DMS53 (cell line): ENCODE measurements at places on chromosomes 3 and 15.

DNA sequence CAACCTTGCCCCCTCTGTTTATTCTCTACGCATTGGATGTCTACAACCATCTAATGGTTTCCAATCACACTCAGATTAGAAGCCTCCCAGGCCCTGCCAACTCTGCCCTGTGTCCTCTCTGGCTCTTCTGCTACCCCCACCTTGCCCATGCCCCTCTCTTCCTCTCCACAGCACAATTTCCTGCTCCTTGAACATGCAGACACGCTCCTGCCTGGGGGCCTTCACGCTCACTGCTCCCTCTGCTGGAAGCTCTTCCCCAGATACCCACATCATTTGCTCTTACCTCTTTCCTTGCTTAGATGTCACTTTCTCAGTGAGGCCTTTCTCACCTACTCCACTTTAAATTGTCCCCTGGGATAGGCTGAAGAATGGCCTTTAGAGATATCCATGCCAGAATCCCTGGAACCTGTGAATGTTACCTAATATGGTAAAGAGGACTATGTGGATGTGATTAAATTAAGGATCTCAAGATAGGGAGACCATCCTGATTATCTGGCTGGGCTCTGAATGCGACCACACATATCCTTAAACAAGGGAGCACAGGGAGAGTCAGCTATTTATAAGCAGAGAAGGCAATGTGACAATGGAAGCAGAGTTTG lies 9.9 kb downstream of the KY start:
- DNase-seq, result peak; percentile 56

DNA sequence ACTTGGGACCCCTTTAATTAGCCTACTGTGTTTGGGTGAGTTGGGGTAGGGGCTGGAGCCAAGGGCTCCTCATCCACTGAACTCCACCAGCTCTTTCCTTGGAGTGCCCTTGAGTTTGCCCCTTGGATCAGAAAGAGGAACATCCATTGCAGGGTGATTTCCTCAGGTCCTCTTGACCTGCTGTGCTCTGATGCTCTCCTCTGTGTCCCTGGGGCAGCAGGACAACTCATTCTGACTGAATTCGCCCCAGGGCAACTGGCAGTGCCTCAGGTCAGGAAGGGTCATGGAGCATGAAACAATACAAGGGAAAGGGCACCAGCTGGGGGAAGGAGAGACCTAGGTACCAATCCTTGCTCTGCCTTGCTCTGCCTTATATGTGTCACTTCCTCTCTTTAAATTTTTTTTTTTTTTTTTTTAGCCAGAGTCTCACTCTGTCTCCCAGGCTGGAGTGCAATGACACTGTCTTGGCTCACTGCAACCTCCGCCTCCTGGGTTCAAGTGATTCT lies 47.8 kb downstream of the BSN start:
- no peak for DNase-seq

GRCh38 chr3:184203526-184203925 lies 17.5 kb downstream of the ABCF3 start:
- no peak for DNase-seq

- DNase-seq, result no peak
These were observed 44.1 kb upstream of the TBC1D23 start for GRCh38 chr3:100216713-100217112.

DNA sequence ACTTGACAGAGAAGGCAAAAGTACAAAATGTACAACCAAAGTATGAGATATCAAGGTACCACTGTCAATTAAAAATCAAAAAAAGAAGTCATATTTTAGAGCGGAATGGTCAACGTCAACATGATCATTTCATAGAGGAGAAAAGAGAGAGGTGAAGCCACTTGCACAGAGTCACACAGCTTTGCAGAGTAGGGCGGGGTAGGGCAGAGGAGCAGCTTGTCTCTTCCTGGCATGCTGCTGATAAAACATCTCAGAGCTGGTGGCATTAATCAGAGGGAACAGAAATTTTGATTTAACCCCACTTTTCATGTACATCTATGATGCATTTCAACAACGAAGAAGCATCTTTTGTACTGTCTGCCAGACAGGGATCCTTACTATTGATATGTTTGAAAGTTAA lies 5.2 kb upstream of the IGF1R start:
- no peak for DNase-seq

DNA sequence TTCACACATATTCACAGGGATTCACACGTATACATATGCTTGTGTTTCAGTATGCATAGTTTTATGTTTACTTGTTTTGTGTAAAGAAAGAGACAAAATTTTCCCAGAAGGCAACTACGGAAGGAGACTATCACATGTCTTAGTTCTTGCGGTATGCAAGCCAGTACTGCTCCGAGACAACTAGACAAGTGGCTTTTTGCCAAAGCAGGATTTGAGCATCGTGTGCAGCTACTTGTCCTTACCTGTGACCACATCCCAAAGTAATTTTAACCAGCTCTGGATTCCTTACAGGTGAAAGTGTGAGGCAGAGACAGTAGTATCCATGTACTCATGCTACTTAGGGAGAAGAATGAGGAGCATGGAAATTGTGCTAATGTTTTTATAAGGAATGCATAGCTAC lies 591.4 kb upstream of the NR2F2 start:
- no peak for DNase-seq

DNA sequence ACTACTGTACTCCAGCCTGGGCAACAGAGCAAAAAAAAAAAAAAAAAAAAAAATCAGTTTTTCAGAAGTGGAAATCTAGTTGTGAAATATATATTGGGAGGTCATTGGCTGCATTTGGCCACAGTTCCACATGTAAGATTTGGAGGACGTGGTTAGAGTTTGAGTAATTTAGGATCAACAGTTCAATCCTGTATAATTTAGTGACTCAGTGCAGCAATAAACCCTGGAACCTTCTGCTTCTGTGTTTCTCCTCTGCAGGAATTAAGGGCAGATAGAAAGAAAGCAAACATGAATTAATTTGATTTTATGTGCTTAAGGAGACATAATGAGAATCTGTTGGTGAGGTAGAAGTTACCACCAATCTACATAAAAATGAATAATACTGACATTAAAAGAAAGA lies 347.0 kb downstream of the PTPRG start:
- DNase-seq, result no peak
